ENCODE measurements at places on chromosomes 6 and 20. TPM values are rescaled to one million over a fixed set of nuclear protein-coding genes. Genes with fewer than 3 reads are reported as not detected.
A peak's percentile ranks its signal among the peaks of the same experiment; 100 is the strongest.

LY6G6D gene
- not detected for total RNA-seq

DOK5 gene
- total RNA-seq = not detected

- no peak for DNase-seq
- H3K27ac ChIP-seq = no peak overlapping the region
- H3K4me3 ChIP-seq = no peak overlapping the region
- no peaks in the 10 kb centered on the region for H3K4me1 ChIP-seq
- no peaks in the 10 kb centered on the region for H3K36me3 ChIP-seq
- no peaks in the 10 kb centered on the region for H3K27me3 ChIP-seq
Observed at GRCh38 chr6:74939721-74940620, 265.9 kb downstream of the COL12A1 start.

GRCh38 chr20:9352739-9353138, 161.7 kb upstream of the LAMP5 start:
- no peak overlapping the region for H3K4me3 ChIP-seq
- no peaks in the 10 kb centered on the region for H3K36me3 ChIP-seq
- H3K4me1 ChIP-seq = no peaks in the 10 kb centered on the region
- DNase-seq = no peak
- H3K27me3 ChIP-seq = no peaks in the 10 kb centered on the region
- H3K27ac ChIP-seq = no peak overlapping the region

DNA sequence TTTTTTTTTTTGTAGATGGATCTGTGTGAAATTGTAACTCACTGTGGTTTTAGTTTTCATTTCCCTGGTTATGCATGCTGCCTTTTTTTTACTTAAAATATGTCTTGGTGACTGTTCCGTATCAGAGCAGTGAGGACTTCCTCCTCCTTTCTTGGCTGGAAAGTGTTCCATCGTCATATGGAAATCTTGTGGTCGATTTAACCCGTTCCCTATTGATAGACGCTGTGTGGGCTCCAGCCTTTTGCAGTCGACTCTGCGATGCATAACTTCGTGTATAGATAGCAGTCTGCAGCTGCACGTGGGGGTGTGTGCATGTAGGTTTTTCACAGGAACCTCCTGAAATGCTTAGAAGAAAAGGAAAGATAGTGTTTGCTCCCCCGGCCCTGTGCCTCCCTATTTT, 28.1 kb upstream of the PNPLA1 start:
- DNase-seq = no peak
- peaks cover 15% of the 10 kb centered on the region for H3K4me1 ChIP-seq
- H3K27ac ChIP-seq = no peak overlapping the region
- peaks cover 19% of the 10 kb centered on the region for H3K27me3 ChIP-seq
- no peaks in the 10 kb centered on the region for H3K36me3 ChIP-seq

GRCh38 chr6:160917572-160917971, 74.0 kb upstream of the MAP3K4 start:
- H3K4me3 ChIP-seq = no peak overlapping the region
- no peak overlapping the region for H3K27ac ChIP-seq
- no peaks in the 10 kb centered on the region for H3K36me3 ChIP-seq
- H3K27me3 ChIP-seq = peaks cover 2% of the 10 kb centered on the region
- no peaks in the 10 kb centered on the region for H3K4me1 ChIP-seq

DNA sequence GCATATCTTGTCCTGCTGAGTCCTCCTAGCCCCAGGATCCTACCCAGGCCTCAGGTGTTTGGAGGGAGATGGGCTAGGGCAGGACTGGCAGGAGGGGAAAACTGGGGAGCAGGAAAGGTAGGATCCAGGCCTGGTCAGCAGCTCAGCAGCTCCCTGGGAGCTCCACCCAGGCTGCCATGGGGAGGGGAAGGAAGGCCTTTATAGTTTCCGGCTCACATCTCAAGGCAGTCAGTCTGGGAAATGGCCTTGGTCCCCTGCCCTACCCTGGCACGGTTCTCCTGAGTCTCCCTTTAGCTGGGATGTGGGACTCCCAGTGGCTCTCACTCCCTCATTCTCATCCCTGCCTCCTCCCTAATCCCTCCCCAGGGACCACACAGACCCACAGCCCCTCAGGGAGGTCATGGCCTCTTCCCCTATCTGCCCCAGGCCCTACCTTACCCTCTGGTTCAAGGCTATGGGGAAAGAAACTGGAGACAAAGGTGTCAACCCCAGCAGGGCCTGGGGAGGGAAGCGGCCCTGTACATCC, 1.6 kb downstream of the SLC44A4 start:
- no peak for DNase-seq
- H3K4me1 ChIP-seq = peaks cover 2% of the 10 kb centered on the region
- no peak overlapping the region for H3K27ac ChIP-seq
- peaks cover 16% of the 10 kb centered on the region for H3K36me3 ChIP-seq
- no peak overlapping the region for H3K4me3 ChIP-seq

DNA sequence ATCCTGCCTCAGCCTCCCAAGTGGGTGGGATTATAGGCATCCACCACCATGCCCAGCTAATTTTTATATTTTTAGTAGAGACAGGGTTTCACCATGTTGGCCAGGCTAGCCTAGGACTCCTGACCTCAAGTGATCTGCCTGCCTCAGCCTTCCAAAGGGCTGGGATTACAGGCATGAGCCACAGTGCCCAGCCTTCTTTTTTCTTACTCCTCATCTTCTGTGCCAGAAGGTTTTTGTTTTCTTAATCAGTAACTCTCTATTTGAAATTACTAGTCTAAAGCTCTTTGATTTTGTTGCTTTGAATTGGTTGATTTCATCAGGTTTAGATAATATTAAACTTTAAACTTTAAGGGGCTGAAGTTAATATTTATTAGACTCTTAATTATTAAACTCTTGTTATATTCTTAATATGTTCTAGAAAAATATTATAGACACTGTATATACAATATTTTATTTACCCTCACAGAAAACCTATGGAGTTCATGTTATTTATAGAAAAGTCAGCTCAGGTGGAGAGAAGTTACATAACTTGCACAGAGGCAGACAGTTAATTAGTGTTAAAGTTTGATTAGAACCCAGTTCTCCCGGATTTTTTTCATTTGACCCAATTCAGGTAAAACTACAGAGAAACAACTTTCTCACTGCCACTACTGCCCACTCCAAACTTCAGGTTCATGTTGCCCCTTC, 177.4 kb upstream of the SGK1 start:
- H3K27ac ChIP-seq = no peak overlapping the region
- no peaks in the 10 kb centered on the region for H3K36me3 ChIP-seq
- no peak overlapping the region for H3K4me3 ChIP-seq
- peaks cover 2% of the 10 kb centered on the region for H3K27me3 ChIP-seq

DNA sequence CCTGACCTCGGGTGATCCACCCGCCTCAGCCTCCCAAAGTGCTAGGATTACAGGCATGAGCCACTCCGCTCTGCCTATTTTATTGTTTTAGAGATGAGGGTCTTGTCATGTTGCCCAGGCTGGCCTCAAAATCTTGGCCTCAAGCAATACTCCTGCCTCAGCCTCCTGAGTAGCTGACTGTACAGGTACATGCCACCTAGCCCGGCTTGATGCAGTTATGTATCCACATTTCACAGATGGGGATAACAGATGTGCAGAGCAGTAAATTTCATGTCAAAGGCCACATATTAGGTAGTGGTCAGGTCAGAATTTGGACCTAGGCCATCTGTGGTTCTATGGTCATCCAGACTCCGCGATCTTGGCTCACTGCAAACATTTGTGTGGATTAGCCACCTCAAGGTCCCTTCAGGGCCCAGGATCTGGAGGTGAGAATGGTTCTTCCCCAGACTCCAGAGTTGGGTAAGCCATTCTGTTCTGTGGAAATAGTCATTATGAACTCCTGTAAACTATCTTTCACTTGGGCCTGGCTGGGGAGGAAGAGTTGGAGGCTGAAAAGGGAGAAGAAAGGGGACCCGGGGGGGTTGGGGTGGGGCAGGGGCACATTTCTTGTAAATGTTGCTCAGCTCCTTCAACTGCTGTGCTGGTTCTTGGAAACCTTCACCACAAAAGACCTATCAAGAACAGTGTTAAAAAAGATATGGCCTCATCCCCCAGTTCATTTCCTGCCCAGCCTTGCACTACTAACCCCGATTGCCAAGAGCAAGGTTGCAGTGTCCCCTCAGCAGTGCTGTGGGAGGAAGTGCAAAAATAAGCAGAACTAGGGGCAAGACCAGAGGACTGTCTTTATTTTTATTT, 13.0 kb downstream of the PIM1 start:
- H3K27me3 ChIP-seq = no peaks in the 10 kb centered on the region
- peak; percentile 83 for DNase-seq
- H3K36me3 ChIP-seq = peaks cover 19% of the 10 kb centered on the region
- peaks cover 70% of the 10 kb centered on the region for H3K4me1 ChIP-seq

DNA sequence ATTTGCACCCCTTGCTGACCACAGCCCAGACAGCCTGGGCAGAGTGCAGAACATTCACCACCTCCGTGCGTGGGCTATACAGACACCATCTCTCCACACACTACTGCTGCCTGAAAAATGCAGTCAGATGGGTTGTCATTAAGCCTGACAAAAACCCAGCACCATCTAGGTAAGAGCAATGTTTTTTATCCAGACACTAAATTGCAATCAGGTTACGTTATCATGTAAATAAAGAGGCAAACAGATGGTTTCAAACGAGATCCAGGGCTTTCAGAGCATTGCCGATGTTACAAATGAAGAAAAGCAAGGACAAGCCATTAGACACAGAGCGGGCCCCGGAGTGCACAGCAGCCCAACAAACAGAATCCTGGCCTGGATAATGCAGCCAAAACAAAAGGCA, 269.6 kb downstream of the PKHD1 start:
- H3K27me3 ChIP-seq = no peaks in the 10 kb centered on the region
- no peaks in the 10 kb centered on the region for H3K4me1 ChIP-seq
- H3K27ac ChIP-seq = no peak overlapping the region

GRCh38 chr6:20778459-20778858, 244.2 kb downstream of the CDKAL1 start:
- H3K4me1 ChIP-seq = no peaks in the 10 kb centered on the region
- H3K27me3 ChIP-seq = no peaks in the 10 kb centered on the region
- H3K4me3 ChIP-seq = no peak overlapping the region
- no peak for DNase-seq

DNA sequence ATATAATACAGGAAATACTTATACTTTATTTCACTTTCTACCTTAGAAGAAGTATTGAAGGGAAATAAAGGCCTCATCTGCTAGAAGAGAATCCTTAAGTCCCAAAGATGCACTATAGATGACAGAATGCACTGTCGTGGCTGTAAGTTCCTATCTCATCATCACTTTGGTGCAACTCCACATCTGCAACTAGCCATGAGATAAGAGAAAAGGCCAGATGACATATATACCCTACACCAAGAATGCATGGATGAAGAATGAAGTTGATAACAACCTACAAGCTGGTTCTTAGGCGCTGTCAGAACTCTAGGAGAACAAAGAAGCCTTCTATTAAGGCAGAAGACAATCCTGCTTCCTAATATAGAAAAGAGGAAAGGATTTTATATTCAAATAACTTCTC, 11.6 kb upstream of the PLN start:
- no peak overlapping the region for H3K4me3 ChIP-seq
- H3K36me3 ChIP-seq = peaks cover 22% of the 10 kb centered on the region
- DNase-seq = no peak
- H3K27ac ChIP-seq = no peak overlapping the region
- H3K27me3 ChIP-seq = no peaks in the 10 kb centered on the region

DNA sequence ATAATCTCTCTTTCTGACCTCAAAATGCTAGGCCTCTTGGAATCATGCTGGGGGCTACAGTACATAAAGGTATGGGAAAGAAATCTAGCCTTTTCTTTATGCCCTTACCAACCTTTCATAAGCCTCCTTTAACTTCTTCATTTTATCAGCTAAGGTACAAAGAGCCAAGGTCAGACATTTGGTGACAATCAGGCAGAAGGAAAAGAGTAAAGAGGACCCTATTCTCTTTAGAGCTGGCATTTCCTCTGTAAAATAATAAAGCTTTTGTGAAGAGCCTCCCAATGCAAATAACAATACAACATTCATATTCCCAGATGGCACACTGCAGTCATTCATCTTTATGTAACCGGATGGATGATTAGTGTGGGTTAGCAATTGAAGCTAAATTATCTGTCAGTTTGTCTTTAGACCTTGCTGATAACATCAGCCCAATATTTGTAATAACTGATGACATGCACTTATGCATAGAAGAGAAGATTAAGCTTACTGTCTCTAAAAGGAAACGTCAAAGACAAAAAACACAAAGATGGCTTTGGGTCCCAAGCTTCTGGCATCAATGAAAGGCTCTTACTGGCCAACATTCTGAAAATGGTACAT, 163.1 kb downstream of the IBTK start:
- H3K4me1 ChIP-seq = no peaks in the 10 kb centered on the region
- no peak for DNase-seq
- H3K27me3 ChIP-seq = no peaks in the 10 kb centered on the region
- no peaks in the 10 kb centered on the region for H3K36me3 ChIP-seq

- no peak overlapping the region for H3K4me3 ChIP-seq
- peaks cover 6% of the 10 kb centered on the region for H3K36me3 ChIP-seq
- no peak for DNase-seq
- H3K27me3 ChIP-seq = peaks cover 8% of the 10 kb centered on the region
Observed at GRCh38 chr20:57601211-57601570, 19.0 kb downstream of the ZBP1 start.

DNA sequence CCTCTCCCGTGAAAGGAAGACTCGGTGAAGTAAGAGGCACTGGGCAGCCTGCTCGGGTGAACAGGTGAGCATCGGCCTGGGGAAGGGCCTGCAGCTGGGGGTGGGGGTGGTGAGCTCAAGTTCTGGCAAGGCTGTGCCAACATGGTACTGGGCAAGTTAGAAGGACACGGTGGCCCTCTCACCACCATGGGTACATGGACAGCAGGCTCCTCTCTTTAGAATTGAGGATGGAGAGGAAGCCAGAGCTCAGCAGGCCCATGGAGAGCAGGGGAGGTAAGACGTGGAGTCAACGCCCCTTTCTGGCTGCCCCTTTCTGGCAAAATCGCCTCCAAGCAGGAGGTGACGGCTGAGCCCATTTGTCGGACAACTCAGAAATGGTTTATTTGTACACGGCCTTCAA, 135.6 kb downstream of the ANKRD60 start:
- peaks cover 5% of the 10 kb centered on the region for H3K27me3 ChIP-seq
- no peak overlapping the region for H3K4me3 ChIP-seq
- H3K27ac ChIP-seq = no peak overlapping the region
- no peaks in the 10 kb centered on the region for H3K36me3 ChIP-seq

DNA sequence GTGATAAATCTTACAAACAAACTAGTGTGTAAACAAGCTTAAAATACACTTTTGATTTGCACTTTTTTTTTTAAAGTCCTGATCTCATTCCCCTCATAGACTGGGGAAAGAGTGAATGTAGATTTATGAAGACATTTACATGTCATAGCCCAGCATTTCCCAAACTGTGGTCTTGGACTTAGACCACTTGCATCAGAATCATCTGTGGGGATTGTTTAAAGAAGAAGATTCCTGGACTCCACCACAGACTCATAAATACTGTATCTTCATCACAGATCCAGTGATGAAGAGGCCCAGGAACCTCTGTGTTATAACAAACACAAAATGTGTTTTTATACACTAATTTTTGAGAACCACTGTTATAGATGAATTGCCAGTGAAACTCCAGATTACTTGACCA, 99.5 kb downstream of the KCNQ5 start:
- no peaks in the 10 kb centered on the region for H3K27me3 ChIP-seq
- no peaks in the 10 kb centered on the region for H3K4me1 ChIP-seq
- H3K4me3 ChIP-seq = no peak overlapping the region
- no peaks in the 10 kb centered on the region for H3K36me3 ChIP-seq
- H3K27ac ChIP-seq = no peak overlapping the region
- no peak for DNase-seq

All from activated CD4-positive, alpha-beta T cell treated with anti-CD3 and anti-CD28 coated beads, Interleukin-2, amount 10 ng/mL, durations not matched to agents 7 days and 5 days (primary cell).